ENCODE measurements at places on chromosomes 11 and 22.

DNA sequence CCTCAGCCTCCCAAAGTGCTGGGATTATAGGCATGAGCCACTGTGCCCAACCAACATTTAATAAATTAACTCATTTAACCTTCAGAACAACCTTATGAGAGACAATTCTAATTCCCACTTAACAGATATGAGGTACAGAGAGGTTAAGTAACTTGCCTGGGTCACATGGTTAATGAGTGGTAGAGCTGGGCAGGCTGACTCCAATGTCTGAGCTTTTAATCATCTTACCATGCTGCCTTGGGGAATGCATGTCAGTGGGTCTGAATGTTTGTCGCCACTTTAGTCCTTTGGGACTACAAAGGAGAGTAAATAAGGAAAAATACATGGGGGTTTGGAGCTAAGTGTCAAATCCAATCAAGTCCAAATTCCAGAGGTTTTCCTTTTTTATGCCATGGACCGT is 11.2 kb upstream of the PIK3C2A start:
- DNase-seq = no peak

GRCh38 chr22:20283674-20284066 is 15.6 kb upstream of the RTN4R start:
- DNase-seq = peak; percentile 69

GRCh38 chr11:86593833-86594232 is 78.6 kb downstream of the ME3 start:
- DNase-seq = no peak

DNA sequence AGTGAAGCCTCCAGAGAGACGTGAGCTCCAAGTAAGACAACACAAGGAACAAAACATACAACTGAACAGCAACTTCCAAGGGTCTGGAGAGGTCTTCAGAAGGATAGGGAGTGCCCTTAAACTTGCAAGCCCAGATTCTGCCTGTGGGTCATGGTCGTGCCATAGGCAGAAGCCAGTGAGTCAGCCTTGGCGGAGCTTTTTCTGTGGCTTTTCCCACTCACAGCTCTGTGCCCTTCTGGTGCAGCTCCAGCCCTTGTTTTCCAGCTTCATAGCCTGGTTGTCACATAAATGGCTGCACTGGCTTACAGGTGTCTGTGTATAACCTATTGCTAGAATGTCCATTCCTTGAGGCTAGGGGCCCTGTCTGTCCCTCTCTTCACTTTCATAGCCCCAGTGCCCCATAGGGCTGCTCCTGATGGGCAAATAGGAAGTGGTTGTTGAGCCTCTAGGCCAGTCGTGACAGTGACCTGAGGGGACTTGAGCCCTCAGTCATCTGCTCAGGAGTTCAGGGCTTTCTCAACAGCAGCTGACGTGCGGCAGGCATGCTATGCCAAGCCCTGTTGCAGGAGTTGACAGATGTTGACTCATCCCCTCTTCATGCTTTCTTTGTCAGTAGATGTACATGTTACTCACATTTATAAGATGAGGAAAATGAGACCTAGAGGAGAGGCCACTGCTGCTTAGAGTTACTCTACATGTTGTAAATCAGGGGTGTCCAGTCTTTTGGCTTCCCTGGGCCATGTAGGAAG is 7.4 kb downstream of the MED15 start:
- DNase-seq = no peak

GRCh38 chr22:35656284-35656752 is 8.1 kb downstream of the APOL6 start:
- DNase-seq = no peak

DNA sequence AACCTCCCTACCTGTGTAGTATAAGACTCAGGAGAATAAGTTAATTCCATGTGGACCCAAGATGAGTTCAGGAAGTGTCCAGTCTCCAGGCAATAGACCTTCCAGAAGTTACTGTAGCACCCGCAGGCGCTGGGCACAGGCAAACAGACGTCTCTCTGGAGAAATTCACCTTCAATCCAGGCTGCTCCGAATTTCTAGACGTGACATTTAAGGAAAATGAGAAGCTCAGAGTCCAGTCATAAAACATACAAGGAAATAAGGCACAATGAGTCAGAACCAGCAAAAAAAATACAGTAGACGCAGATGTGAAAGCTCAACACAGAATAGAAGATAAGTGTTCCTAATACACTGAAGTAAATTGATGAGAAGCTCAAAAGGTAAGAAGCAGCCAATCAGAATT is 14.2 kb downstream of the NADSYN1 start:
- no peak for DNase-seq

DNA sequence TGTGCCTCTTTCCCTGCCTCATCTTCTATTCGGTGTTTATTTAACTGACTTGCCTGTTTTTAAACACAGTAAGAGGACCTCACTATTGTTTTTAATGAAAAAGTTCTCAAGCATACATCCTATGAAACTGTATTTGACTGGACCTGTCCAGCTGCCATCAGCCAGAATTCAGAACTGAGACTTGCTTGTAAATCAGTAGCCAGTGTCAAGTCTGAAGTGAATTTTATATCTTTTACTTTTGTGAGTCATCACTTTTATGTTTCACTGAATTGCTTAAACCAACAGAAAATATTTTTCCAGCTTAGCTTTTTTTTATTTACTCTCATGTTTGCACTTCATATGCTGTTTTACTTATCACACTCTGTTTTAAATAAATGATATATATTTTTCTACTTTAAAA is 88.3 kb downstream of the LUZP2 start:
- DNase-seq = no peak

- DNase-seq = no peak
These were observed 117.5 kb downstream of the TRPC6 start for GRCh38 chr11:101466352-101466751.

DNA sequence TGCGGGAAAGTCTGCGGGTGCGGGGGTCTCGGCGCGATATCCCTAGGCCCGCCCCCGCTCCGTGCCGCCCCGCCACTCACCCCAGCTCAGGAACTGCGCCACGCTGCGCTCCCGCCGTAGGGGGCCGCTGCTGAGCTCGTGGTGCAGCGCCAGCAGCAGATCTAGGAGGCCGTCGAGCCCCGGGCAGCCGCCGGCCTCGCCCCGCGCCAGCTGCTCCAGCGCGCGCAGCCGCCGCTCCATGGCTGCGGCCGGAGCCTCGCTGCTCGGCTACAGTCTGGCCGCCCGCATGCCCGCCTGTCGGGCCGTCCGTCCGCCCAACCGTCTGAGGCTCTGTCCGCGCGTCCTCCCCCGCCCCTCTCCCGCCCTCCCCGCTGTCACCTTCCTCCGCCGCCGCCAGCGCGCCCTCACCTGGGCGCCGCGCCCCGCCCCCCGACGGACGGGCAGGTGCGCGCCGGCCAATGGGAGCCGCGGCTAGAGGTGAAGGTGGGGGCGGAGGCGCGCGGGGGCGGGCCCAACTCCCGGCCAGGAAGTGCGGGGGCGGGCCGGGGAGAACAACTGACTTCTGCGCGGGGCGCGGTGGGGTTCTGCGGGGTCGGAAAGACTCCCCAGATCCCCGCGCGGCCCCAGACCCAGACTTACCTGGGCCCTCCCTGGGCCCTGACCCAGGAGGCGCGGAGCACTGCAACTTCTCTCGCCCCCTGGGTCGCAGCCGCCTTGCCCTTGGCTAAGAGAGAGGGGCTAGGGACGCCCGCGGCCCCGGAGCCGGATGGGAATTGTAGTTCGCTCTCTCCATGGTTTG is at the start of gene CDC42BPG:
TSS of gene CDC42BPG (minus strand) at position 324 of the 799 bp plus-strand sequence. CDS start at position 240, 84 bp downstream.
- DNase-seq = peak; percentile 80

DNA sequence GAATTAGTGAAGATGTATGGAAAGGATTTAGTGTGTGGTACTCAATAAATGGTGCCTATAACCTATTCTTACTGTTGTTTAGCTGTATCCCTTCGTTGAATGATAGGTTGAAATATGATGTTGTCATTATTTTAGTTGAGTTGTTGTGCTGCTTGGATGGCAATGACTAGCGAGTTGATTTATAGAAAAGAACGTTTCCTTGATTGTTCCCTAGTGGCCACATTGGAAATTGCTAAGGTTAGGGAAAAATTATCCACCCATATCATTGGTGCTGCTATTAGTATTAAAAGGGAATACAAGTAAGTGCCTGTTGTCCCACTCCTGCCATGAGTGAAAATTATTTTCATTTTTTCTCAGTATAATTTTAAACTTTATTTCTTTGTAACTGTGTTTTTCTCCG is 14.5 kb downstream of the EMSY start:
- no peak for DNase-seq

DNA sequence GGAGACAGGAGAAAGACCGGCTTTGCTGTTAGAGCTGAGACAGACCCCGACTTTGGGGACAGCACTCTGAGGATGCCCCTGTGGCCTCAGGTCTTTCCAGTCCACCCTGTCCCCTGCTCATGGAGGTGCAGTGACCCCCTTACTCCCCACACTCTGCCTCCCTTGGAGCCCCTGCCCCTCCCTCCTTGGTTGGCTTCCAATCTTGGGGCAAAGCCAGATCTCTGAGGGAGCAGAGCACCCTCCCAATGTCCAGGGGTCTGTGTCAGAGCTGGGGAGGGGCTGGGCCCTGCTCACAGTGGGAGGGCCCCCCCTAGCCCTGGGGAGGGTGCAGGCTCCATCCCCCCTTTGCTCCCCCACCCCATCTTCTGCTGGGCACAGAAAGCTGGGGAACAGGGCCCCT is 50.0 kb downstream of the IGLL1 start:
- DNase-seq = no peak

DNA sequence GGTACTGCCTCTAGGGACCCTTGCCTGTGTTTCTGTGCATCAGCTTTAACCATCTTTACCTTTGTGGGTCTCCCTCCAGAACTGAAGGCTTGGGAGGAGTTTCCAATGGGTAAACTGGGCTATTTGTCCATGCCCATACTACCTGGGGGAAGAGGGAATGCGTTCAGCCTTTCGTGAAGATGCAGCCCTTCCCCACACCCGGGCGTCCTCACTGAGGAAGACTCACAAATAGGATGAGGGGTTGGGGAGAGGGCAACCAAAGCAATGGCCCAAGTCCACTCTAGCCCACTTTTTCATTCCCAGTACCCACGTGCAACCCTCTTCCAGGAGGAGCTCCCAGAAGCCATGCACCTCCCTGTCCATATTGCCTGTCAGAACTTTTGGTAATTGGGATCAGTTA is 61.8 kb upstream of the ADA2 start:
- no peak for DNase-seq

DNA sequence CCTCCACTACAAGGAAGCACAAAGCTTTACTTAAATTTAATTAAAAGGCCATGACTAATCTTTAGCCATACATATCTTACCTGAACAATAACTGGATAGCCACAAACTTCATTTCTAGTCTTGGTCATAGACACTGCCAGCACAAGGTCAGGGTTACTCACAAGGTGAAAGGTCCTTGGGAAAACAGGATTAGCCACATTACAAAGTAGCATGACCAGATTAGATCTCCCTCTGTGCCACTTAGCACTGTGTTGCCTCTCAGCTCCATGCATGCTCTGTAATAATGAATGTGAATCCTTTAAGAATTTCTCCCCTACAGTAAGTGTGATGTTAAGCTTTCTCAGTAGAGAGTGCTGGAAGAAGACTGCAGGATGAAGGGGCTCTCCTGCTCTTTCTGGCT is 325.1 kb upstream of the MPPED2 start:
- DNase-seq = no peak

DNA sequence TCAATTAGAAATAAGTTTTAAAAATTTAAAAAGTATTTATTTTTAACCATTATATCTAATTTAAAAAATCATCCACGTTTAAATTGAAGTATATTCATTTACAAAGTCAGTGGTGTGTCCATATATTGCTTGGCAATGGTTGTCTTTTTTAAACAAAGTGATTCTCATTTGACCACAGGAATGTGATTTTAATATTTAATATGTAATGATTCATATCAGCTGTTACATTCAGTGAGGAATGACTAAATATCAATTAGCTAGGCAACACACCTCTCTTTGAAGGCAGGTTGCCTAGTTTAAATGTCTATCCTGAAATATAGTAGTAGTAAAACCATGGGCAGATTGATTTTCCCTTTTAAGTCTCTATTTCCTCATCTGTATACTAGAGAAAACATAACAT is 392.2 kb upstream of the CCDC179 start:
- DNase-seq = no peak

DNA sequence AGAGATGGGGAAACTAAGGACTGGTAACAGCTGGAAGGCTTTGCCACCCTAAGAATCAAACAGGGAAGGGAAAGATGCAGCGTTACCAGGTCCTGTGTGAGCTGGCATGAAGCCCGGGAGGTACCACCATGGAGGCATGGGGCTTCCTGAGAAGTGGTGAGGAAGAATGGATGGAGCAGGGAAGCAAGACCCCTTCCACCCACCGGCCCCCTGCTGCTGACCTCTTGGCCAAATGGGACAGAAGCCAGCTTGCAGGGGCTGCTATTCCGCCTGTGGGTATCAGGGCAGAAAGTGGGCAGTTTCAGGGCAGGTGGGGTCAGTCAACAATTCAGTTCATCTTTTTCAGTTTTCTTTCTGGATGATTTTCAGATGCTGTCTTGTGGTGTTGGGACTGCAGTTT is 1099.9 kb downstream of the TBC1D22A start:
- no peak for DNase-seq

DNA sequence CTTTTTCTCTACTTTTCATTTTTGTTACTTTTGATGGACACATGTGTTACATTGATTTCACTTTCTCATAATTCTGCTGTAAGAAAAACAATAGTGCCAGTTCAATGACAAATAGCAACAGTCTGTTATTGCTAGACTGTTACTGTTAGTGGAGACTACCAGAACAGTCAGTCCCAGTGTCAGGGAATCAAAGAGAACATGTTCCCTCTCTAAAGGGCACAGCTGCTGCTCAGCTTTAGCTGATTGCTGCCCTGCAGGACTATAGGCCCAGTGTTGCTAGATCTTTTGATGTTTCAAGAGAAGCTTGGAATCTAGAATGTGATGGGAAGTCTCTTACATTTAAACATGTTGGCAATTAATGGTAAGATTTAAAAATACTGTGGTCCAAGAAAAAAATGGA is 3.4 kb downstream of the BIRC3 start:
- no peak for DNase-seq

DNA sequence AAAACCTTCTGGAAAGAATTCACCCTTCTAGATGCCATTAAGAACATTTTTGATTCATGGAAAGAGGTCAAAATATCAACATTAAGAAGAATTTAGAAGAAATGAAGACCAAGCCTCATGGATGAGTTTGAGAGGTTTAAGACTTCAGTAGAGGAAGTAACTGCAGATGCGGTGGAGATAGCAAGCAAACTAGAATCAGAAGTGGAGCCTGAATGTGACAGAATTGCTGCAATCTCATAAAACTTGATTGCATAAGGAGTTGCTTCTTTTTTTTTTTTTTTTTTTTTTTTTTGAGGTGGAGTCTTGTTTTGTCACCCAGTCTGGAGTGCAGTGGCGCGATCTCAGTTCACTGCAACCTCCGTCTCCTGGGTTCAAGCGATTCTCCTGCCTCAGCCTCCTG is 51.6 kb downstream of the MS4A13 start:
- DNase-seq = no peak
